Smooth muscle cell of trachea (primary cell): ENCODE measurements at places on chromosomes 7 and 10. TPM values are rescaled to one million over a fixed set of nuclear protein-coding genes. Genes with fewer than 3 reads are reported as not detected.

The WDR86 gene
- 3.8 TPM in 1 of 2 replicates, not detected in the other for total RNA-seq

The PAPOLB gene
- total RNA-seq: under 0.01 and 0.15 TPM in 2 replicates

The FXYD4 gene
- total RNA-seq: not detected in 2 replicates

The LYZL1 gene
- not detected in 2 replicates for total RNA-seq

The CALHM1 gene
- total RNA-seq: not detected in 2 replicates

The TAS2R3 gene
- total RNA-seq: 1.3 and 1.8 TPM in 2 replicates

The ITGB8 gene
- total RNA-seq: 25.0 and 56.9 TPM in 2 replicates

The RAMP3 gene
- total RNA-seq: 0.58 and 1.8 TPM in 2 replicates

The LCOR gene
- 15.2 and 20.8 TPM in 2 replicates for total RNA-seq

The TRIL gene
- total RNA-seq: 0.50 and 0.58 TPM in 2 replicates

The LRRC61 gene
- 0.15 and 3.3 TPM in 2 replicates for total RNA-seq

The GPR15LG gene
- total RNA-seq: not detected in 2 replicates

The MINDY3 gene
- total RNA-seq: 34.4 and 42.5 TPM in 2 replicates

The PRKG1 gene
- total RNA-seq: 46.3 and 50.4 TPM in 2 replicates

The HOXA13 gene
- total RNA-seq: under 0.01 TPM in 2 replicates

The LUC7L2 gene
- total RNA-seq: 58.0 and 78.9 TPM in 2 replicates

The ACADSB gene
- total RNA-seq: 8.1 and 14.0 TPM in 2 replicates

The C10orf62 gene
- total RNA-seq: 0.15 TPM in 1 of 2 replicates, not detected in the other

The DUS4L gene
- total RNA-seq: 5.5 and 11.1 TPM in 2 replicates

The PLXNA4 gene
- 1.9 and 3.6 TPM in 2 replicates for total RNA-seq

The MPP7 gene
- total RNA-seq: under 0.01 and 0.29 TPM in 2 replicates

The CRYGN gene
- total RNA-seq: 0.58 and 0.83 TPM in 2 replicates

The RBAK gene
- total RNA-seq: 6.8 and 7.7 TPM in 2 replicates

The SPDYE2 gene
- not detected in 2 replicates for total RNA-seq

The AKR1B1 gene
- total RNA-seq: 105 and 235 TPM in 2 replicates
